ENCODE measurements at places on chromosomes 12 and 14. TPM values are rescaled to one million over a fixed set of nuclear protein-coding genes. Genes with fewer than 3 reads are reported as not detected.

HIGD1C gene
- total RNA-seq = not detected

LRP1-AS gene
- total RNA-seq = not detected

PLXNC1 gene
- 4.0 TPM for total RNA-seq

POC1B gene
- 14.2 TPM for total RNA-seq

SSPN gene
- 16.2 TPM for total RNA-seq

CCDC92 gene
- 20.9 TPM for total RNA-seq
